ENCODE measurements at places on chromosomes 6 and 20. TPM values are rescaled to one million over a fixed set of nuclear protein-coding genes. Genes with fewer than 3 reads are reported as not detected.

TRAPPC3L gene
- total RNA-seq: 0.14 TPM

DEFB116 gene
- total RNA-seq: not detected

C6orf132 gene
- total RNA-seq: 0.71 TPM

HLA-DRA gene
- total RNA-seq: not detected

DEFB132 gene
- total RNA-seq: not detected

GSTA2 gene
- not detected for total RNA-seq

SMOC2 gene
- under 0.01 TPM for total RNA-seq

DUSP15 gene
- total RNA-seq: not detected

TINAG gene
- total RNA-seq: not detected

SPTLC3 gene
- 2.8 TPM for total RNA-seq

PRPH2 gene
- 1.8 TPM for total RNA-seq

DCDC2 gene
- 0.14 TPM for total RNA-seq

ZNF512B gene
- total RNA-seq: 4.7 TPM

JPH2 gene
- 0.43 TPM for total RNA-seq

FRMD1 gene
- total RNA-seq: not detected

MYT1 gene
- not detected for total RNA-seq

MTFR2 gene
- total RNA-seq: 0.83 TPM

MDN1 gene
- 14.6 TPM for total RNA-seq

HLA-DOB gene
- 0.14 TPM for total RNA-seq

PTCHD4 gene
- 3.0 TPM for total RNA-seq

COL12A1 gene
- 686 TPM for total RNA-seq

PGC gene
- total RNA-seq: not detected

DEF6 gene
- 1.3 TPM for total RNA-seq

ESR1 gene
- total RNA-seq: 0.92 TPM

UBE2C gene
- total RNA-seq: 4.3 TPM

THBS2 gene
- total RNA-seq: 1,330 TPM

SMLR1 gene
- total RNA-seq: not detected

SRSF3 gene
- 219 TPM for total RNA-seq

PSORS1C2 gene
- total RNA-seq: not detected

KHDC1L gene
- total RNA-seq: not detected

SYCP2 gene
- 0.57 TPM for total RNA-seq

CD24 gene
- total RNA-seq: 0.57 TPM

KCNG1 gene
- 16.7 TPM for total RNA-seq

PAX1 gene
- total RNA-seq: not detected

PRICKLE4 gene
- not detected for total RNA-seq

AVP gene
- not detected for total RNA-seq

BPIFA1 gene
- total RNA-seq: not detected

KCNQ2 gene
- total RNA-seq: not detected

CDSN gene
- total RNA-seq: under 0.01 TPM

HAO1 gene
- not detected for total RNA-seq

PROCR gene
- total RNA-seq: 50.8 TPM

TBX18 gene
- total RNA-seq: 34.9 TPM

BTN1A1 gene
- total RNA-seq: not detected

ZNF831 gene
- total RNA-seq: not detected

NOTCH4 gene
- total RNA-seq: 0.85 TPM

OXT gene
- 0.18 TPM for total RNA-seq

SOBP gene
- 5.3 TPM for total RNA-seq

PLA2G7 gene
- total RNA-seq: not detected

DST gene
- total RNA-seq: 329 TPM

ZNF335 gene
- total RNA-seq: 11.7 TPM

Data from smooth muscle cell of bladder (primary cell).